ENCODE measurements at places on chromosomes 13 and 19.

GRCh38 chr19:15836330-15837220 lies 21.1 kb upstream of the OR10H1 start:
- peak; percentile 73 for DNase-seq

DNA sequence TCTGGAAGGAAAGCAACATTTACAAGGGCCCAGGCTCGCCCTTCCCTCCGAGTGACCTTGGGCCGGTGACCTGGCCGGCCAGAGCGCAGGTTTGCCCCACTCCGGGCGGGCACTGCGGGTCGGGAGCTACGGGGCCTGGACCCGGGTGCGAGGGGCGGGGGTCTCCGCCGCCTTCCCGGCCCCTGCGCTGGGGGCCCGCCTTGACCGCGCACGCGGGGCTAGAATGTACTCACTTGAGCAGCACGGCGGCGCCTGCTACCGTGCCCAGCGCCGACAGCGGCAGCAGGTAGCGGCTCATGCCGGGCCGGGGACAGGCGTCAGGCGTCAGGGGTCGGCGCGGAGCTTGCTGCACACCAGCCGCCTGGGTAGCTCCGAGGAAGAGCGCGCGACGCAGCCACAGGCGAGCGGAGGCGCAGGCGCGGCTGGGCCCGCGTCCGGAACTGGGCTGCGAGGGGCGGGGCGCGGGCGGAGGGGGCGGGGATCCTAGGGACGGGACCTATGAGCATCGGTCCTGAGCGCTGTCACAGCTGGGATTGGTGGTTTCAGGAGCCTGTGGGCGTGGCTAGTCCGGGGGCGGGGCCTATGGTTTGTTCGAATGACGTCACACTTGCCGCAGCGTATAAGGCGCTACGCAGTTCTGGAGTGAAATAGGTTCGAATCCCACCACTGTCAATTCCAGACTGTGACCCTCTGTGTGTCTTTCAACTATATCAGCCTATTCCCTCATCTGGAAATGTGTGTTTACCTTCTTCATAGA lies at the start of gene RDH13:
Gene RDH13, minus strand, starts transcription at position 414 of the 757 bp plus-strand sequence. Its CDS starts 116 bp downstream, at position 298.
- DNase-seq = peak; percentile 71

DNA sequence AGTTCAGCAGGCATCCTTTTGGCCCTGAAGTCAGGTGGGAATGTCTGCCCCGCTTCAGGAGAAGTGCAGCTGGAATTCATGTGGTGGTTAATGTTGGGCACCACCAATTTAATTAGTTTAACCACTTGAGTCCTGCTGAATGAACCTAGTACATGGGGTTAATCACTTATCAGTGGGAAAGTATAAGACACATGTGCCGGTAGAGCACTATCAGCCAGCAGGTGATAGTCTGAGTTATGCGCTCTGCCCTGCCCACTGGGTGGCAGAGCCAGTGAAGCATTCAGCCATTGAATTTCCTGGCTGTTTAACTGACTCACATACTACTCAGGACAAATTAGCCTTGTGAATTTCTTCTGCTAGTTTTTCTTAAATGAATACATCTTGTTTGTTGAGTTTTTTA lies 789.7 kb upstream of the PRR20A start:
- no peak for DNase-seq

- no peak for DNase-seq
Observed at GRCh38 chr19:54201980-54202379, 1.3 kb downstream of the RPS9 start.

- DNase-seq = no peak
Observed at GRCh38 chr19:898663-899062, 5.4 kb downstream of the RNU6-9 start.

GRCh38 chr13:40129467-40129866 lies 474.0 kb downstream of the COG6 start:
- no peak for DNase-seq

GRCh38 chr19:31424861-31425620 lies 75.8 kb upstream of the TSHZ3 start:
- DNase-seq = no peak

GRCh38 chr19:16470911-16471811 lies 609 bp downstream of the EPS15L1 start:
- DNase-seq = no peak

DNA sequence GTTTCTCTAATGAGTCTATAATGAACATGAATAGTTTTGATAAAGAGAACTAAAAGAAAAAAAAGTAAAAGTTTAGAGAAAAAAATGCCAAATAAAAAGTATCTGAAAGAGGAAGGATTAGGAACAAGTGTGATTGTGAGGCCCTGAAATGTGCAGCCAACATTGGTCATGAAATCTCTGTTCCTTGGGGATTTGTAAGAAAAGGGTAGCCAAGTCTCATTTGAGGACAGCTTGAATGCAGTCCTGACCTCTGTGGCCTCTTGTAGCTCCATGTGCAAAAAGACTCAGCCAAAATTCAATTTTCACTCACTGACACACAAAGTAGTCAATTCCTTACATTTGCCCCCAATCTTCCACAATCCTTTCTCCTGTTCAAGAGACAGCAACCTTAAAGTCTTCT lies 167.9 kb downstream of the KLF12 start:
- no peak for DNase-seq

DNA sequence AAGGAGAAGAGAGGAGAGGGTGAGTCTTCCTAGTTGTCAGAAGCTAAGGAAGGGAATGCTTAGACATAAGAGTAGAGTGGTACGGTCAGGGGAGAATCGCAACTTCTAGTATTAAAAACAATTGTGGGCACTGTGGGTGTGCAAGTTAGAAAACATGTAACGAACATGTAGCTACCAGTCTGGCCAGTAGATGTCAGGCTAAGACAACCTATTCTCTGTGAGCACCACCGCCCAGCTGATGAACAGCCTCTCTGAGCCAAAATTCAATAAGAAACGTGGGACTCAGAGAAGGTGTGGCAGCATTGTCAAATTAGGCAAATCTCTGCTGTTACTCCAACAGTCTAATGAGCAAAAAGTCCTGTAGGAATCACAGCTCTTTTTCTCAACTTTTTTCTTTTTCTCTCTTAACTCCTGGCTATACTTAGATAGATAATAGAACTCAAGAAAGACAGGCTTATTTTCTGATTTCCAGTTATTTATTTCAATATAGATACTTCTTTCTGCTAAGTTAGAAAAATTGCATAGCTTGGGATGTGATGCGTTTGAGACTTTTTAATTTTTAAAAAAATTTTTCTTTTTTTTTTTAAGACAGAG lies 186.2 kb downstream of the USP12 start:
- peak; percentile 51 for DNase-seq

- no peak for DNase-seq
Observed at GRCh38 chr13:99505814-99506269, 4.6 kb downstream of the TM9SF2 start.

DNA sequence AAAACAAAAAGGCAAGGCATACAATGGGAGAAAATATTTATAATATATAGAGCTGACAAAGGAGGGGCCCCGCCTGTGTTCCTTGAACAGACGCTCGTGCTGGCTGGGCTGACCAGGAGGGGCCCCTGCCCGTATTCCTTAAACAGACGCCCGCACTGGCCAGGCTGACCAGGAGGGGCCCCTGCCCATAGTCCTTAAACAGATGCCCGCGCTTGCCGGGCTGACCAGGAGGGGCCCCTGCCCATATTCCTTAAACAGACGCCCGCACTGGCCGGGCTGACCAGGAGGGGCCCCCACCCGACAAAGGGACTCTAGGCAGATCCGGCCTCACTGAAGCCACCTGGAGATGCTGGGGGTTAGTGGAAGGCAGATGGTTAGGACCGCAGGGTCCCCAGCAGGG lies 9.3 kb downstream of the ADPRHL1 start:
- no peak for DNase-seq

GRCh38 chr13:112783135-112783977 lies 93.5 kb downstream of the ATP11A start:
- DNase-seq = no peak

- no peak for DNase-seq
Observed at GRCh38 chr13:103799028-103799427, 732.8 kb upstream of the SLC10A2 start.

- no peak for DNase-seq
Observed at GRCh38 chr13:110444226-110444653, 117.3 kb downstream of the RAB20 start.

DNA sequence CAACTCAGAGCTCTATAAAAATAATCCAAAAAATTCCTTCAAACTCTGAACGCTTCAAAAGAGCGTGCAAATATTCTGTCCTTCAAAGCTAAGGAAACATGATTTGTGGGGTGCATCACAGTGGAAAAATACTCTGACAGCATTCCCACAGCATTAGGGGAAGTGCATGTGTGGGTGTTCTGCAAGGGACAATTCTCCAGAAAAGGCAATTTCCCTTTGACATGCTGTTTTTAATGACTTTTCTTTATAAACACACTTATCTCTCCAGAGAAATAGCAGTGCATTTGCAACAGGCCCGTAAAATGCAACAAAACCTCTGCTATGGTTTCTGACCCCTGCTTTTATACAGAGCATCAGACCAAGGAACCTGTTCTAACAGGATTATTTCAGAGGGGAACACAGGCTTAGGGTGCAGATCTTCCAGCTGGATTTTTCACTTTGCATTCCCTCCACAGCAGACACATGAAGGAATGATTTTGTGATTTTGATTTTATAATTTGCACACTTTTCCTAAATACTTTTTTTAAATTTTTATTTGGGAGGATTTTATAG lies 42.6 kb downstream of the KL start:
- no peak for DNase-seq

- DNase-seq = no peak
Observed at GRCh38 chr13:87667686-87668085, 3.5 kb upstream of the SLITRK5 start.

DNA sequence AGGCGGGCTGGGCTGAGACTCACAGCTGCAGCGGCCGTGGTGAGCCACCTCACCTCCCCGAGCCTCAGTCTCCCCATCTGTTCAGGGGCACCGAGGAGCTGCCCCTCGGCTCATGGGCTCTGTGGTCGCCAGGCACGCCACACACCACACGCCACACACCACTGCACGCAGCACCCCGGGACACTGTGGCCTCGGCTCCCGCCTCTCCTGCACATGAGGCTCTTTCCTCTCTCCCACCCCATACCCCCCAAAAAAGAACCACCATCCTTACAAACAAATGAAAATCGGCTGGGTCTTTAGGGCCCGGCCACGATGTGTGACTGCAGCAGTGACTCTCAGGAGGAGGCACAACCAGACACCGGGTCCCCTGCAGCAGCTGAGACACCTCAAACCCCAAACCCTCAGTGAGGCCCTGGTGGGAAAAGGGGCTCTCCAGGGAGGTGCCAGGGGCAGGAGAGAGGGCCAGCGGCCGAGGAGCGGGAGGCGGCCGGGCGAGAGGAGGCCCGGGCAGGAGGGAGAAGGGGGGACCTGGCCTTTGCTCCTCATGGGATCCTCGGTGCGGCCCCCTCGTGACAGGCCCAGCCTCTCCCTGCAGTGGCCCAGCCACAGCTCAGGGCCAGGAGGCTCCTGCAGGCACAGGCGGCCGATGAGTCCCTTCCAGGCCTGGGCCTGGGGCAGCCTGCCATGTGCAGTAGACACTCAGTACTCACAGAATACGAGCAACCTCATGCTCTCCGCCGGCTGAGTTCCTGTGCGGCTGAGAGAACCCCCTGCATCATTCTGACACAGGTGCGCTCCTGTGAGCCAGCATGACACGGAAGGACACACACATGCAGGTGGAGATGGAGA lies 66.3 kb downstream of the RASA3 start:
- DNase-seq = no peak

- DNase-seq = no peak
Observed at GRCh38 chr19:7200736-7201135, 93.5 kb downstream of the INSR start.

DNA sequence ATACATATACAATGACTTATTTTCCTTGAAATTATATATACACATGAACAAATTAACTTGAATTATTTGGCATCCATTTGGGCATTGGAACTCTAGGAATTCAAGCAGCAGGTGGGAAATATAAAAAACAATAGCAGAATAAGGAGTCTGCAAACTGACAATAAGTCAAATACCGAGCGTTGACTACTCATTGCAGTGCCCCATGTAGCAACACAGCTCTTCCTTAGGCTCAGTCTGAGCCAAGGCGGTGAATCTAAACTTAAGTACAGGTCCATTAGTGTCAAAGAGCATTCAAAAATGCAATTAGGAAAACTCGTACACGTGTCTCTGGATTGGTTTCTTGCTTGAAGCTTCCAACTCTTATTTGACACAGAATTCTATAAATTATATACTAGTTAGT lies 462.5 kb upstream of the KLF12 start:
- no peak for DNase-seq

- DNase-seq = no peak
Observed at GRCh38 chr19:55321466-55322137, 3.5 kb downstream of the TMEM150B start.

DNA sequence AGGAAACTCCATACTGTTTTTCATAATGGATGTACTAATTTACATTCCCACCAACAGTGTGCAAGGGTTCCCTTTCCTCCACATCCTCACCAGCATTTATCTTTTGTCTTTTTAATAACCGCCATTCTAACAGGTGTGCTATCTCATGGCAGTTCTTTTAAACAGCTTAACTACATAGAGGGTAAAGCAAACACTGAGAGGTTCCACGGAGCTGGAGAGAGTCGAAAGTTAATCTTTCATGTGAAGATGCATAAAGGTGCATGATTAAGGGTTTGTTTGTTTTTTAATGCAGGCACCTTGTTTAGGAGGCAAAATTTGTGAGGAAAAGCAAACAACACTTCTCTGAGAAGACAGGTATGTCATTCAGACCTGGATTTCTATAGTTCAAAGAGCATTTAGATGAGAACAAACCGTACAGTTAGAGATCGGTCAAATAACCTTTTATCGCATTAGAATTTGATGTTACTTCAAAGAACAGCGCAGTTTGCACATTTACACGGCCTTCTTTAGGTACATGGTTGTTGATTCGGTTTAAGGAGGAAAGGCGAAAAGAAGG lies 193.9 kb downstream of the RBM26 start:
- no peak for DNase-seq

DNA sequence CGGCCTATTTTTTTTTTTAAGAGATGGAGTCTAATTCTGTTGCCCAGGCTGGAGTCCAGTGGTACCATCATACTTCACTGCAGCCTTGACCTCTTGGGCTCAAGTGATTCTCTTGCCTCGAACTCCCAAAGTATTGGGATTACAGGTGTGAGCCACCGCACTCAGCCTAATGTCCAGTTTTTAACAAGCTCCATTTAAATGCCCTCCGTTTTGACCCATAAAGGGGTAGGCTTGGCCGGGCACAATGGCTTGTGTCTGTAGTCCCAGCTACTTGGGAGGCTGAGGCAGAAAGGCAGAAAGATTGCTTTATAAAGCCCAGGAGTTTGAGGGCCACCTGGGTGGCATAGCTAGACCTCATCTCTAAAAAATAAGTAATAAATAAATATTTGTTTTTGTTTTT lies 11.8 kb downstream of the LDLR start:
- no peak for DNase-seq

- DNase-seq = no peak
Observed at GRCh38 chr19:43422000-43422688, 7.5 kb downstream of the TEX101 start.

GRCh38 chr13:46964789-46965527 lies 68.1 kb upstream of the HTR2A start:
- DNase-seq = no peak

- DNase-seq = no peak
Observed at GRCh38 chr19:18903156-18904037, 7.4 kb upstream of the CERS1 start.

DNA sequence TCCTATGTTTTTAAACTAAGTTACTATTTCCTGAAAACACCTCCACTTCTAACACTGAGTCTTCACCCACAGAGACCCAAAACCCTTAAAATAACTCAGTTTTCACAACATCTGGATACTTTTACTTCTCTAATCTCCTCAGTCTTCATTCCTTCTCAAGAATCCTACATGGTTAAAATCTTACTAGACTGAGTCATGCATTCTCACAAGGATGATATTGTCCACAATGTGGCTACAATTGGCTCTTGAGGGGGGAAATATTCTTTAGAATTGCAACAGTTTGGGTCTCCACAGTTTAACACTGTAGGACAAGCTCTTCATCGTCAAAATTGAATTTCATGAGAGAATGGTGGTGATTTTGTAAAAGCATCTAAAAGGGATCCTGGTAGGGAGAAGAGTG lies 397.1 kb downstream of the SLITRK5 start:
- peak; percentile 32 for DNase-seq
